Lower leg skin (tissue), 4 donors: ENCODE measurements at places on chromosomes 7 and 10.

DNA sequence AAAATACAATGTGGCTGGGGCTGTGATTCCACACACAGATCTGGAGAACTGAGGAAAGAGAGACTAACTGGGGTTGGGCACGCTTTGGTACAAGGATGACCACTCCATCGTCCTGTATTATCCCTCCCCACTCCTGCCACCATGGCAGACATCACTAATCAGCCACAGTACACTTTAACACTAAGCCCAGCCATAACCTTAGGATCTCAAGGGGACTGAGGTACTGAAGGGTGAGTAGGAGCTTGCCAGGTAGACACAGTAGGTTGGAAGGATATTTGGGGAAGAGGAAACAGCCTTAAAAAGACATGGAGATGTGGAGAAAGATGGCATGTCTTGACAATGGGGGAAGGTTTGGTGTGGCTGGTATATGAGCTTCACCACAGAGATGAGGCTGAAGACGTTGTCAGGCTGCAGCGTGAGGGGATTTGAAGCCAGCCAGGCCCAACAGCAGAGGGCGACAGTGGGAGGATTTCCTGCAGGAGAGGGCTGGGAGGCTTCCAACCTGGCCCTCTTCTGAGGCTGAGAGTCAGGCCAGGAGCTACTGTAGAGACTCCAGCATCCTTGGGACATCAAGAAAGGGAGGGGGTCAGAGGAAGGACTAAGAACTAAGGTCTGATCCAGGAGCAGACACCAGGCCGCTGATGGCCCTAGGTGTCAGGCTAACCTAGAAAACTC is 58.6 kb upstream of the COL13A1 start:
- no peak for DNase-seq

- DNase-seq = no peak
Measured at GRCh38 chr10:5996696-5997095, 19.4 kb upstream of the IL15RA start.

DNA sequence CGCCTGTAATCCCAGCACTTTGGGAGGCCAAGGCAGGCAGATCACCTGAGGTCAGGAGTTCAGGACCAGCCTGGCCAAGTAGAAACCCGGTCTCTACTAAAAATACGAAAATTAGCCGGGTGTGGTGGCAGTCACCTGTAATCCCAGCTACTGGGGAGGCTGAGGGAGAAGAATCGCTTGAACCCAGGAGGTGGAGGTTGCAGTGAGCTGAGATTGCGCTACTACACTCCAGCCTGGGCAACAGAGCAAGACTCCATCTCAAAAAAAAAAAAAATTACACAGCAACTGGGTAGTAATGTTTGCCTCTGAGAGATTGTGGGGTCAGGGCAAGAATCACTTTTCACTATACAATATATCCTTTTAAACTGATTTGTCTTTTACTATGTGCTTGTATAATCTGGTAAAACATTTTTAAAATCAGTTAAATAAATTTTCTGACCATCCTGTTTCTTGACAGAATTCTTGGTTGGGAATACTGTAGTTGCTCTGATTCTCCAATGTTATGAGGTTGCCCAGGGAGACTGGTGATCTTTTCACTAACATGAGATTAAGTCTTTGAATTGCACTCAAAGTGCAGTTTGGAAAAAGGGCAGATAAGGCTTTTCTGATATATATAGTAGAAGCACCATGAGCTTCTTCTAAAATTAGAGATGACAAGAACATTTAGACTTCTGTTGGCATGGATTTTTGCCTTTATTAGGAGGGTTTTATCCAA is 1.5 kb downstream of the ENTPD7 start:
- no peak for DNase-seq

- DNase-seq = no peak
Measured at GRCh38 chr10:113053091-113053490, 103.0 kb downstream of the TCF7L2 start.

DNA sequence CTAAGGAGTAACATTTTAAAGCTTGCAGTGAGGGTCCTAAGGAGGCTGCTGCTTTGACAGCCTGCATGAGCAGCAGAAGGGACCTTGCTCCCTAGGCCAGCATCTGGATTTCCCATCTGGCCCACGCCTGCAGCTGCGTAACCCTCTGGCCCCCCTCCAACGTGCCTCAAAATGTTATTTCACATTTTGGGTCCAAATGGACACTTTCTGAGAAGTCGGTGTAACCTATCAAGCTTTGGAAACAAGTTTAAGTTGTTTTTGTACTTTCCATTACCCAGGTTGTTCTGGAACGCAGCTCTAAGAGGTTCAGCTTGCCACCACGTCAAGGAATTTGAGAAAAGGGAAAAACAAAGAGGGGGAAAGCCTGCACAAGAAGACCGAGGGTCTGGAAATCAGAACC is 338.3 kb downstream of the KCNMA1 start:
- DNase-seq = no peak

DNA sequence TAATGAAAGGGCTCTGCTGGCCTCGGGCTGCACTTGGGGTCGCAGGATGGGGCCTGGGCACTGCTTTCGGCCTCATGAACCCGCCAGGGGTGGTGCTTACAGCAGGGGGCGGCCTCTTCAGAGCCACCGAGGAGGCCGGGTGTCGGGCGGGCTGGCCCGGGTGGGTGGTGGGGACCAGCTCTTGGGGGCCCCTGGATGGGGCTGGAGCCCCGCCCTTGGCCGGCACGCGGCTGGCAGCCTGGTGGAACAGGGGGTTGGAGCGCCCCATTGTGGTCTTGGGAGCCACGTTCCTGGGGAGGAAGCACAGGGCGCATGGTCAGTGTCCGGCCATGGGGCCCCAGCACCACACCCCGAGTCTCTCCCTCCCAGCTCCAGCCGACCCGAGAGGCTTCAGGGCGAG is 8.8 kb downstream of the ADAM8 start:
- no peak for DNase-seq

GRCh38 chr7:131400681-131401176 is 73.1 kb downstream of the MKLN1 start:
- no peak for DNase-seq

DNA sequence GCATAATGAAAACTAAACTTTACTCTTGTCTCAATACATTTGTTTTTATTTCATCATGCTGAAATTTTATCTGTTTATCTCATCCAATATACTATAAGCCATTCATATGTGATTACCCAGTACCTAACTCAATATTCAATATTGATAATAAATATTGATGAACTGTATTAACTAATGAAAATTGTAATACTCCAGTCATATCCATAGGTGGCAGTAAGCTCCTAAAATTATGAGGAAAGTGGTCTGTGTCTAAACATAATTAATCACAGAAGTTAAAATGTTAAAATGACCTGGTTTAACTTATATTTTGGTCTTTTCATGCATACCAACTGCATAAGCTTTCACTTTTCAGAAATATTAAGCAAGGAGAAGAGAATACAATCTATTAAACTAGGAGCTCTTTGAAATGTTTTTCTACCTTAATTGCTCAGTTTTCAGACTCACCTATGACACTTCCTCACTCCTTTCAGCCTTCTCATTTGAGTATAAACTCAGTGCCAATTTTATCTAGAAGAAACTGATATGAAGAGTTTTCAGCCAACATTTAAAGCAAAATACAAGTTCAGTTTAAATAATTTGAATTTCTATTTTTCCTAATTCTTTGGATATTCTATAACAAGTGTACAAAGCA is 30.5 kb upstream of the VWDE start:
- DNase-seq = no peak
